ENCODE measurements at places on chromosomes 2 and 18. TPM values are rescaled to one million over a fixed set of nuclear protein-coding genes. Genes with fewer than 3 reads are reported as not detected.

The HAAO gene
- 2.9 TPM for total RNA-seq

- H3K36me3 ChIP-seq = no peaks in the 10 kb centered on the region
- H3K4me3 ChIP-seq = no peak overlapping the region
- peaks cover 34% of the 10 kb centered on the region for H3K4me1 ChIP-seq
- H3K27ac ChIP-seq = peak overlapping the region; percentile 74
- H3K27me3 ChIP-seq = no peaks in the 10 kb centered on the region
These were observed 78.8 kb downstream of the SLC8A1 start for GRCh38 chr2:40373111-40373510.

DNA sequence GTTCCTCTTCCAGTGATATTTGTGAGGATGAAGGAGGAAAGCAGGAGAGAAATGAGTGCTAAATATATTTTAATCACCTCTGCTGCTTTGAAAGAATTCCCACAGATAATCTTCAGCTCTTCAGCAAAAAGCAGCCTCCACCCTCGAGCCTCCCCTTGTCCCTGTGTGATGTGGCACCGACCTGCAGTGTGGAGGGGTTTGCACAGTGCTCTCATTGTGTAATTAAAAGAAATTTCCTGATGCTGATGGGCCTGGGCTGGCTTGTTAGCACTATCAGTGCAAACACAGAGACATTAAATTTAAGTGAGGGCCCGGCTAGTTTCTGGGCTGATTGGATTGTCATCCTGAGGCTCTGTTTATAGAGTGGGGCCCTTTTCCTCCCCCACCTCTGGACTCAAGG, 53.4 kb downstream of the KIF5C start:
- no peak overlapping the region for H3K27ac ChIP-seq
- no peak overlapping the region for H3K4me3 ChIP-seq
- no peaks in the 10 kb centered on the region for H3K36me3 ChIP-seq
- peaks cover 4% of the 10 kb centered on the region for H3K4me1 ChIP-seq
- peak; percentile 62 for DNase-seq
- H3K27me3 ChIP-seq = no peaks in the 10 kb centered on the region

The FAM237A gene
- not detected for total RNA-seq

The BCL11A gene
- total RNA-seq = 5.0 TPM

Data from esophagus muscularis mucosa (tissue), 4 donors.